Brain (organoid and tissue), 16 donors: ENCODE measurements at places on chromosomes 5 and 9.

DNA sequence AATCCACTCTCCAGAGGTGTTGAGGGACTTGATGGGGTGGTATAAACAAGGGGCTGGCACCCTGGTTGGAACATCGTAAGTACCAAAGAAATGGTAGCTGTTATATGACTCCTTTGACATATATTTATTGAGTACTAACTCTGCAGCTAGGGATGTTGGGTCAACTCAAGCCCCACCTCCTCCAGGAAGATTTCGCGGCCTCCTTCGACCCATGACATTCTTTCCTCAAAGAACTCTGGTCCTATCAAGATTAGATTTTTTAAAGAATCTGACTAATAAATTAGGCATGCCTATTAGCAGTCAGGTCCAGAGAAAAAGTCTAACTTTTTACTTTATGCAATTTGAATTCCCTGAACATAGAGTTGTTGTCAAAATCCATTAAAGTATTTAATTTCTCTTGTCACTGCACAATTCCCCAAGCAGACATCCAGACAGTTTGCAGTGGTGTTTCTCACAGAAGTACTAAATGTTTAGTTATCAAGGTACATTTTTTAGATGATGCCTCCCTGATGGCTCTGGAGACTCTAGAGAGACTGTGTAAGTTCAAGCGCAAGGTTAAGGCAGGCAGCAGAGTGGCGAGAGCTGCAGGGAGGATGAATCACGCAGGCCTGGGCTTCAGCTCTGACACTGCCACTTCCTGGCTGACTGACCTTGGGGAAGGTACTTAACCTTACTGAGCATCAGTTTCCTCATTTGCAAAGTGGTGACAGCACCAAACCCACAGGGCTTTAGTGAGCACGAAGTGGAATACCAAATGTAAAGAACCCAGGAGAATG is 209.6 kb downstream of the TTLL11 start:
- no peak for DNase-seq

DNA sequence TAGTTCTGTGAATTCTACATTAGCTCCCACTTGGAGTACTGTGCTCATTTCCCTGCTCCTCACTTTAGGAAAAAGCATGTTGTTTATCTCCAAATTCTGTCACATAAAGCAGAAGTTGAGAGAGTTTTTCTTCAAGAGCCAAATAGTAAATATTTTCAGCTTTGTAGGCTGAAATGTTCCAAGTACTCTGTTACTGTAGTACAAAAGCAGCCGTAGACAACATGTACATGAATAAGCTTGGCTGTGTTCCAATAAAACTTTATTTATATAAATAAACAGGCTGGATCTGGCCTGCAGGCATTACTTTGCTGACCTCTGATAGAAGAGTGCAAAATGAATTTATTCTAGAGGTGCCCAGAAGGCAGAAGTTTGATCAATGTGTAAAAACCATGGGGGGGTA is 73.0 kb upstream of the AGXT2 start:
- no peak for DNase-seq

DNA sequence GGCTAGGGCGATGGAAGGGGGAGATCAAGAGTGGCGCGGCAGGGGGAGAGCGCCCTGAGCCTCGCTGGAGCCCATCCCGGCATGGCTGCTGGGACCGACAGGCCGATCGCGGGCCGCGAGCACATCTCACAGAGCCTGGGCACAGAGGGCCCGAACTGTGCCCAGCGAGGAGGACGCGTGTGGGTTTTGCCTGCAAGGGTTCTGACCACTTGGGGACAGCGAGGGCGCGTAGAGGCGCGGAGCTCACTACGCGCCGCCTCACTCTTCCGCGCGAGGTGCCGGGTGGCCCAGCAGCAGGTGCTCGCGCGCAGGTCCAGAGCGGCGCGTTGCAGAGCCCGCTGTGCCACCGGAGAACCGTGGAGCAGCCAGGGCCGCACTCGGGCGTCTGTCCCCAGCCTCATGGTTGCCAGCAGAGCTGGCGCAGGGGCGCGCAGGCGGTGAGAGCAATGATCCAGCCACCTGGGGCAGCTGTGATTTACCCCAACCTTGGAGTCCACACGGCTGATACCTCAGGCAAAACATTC is 16.3 kb upstream of the PITX1 start:
- DNase-seq, result no peak

DNA sequence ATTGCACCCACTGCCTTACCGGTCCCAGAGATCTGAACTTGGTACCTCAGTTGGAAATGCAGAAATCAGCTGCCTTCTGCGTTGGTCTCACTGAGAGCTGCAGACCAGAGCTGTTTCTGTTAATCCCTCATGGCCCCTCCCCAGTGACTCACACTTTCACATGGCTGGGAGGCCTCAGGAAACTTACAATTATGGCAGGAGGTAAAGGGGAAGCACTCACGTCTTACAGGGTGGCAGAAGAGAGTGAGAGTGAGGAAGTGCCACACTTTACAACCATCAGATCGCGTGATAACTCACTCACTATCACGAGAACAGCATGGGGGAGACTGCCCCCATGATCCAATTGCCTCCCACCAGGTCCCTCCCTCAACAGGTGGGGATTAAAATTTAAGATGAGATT is 648.5 kb downstream of the MTRR start:
- no peak for DNase-seq

- DNase-seq, result no peak
These were observed 230.5 kb downstream of the ATPSCKMT start for GRCh38 chr5:10019236-10019635.

GRCh38 chr5:149725296-149725695 is 4.8 kb upstream of the PPARGC1B start:
- no peak for DNase-seq

- no peak for DNase-seq
These were observed 7.4 kb downstream of the CTNNA1 start for GRCh38 chr5:138760448-138761110.

DNA sequence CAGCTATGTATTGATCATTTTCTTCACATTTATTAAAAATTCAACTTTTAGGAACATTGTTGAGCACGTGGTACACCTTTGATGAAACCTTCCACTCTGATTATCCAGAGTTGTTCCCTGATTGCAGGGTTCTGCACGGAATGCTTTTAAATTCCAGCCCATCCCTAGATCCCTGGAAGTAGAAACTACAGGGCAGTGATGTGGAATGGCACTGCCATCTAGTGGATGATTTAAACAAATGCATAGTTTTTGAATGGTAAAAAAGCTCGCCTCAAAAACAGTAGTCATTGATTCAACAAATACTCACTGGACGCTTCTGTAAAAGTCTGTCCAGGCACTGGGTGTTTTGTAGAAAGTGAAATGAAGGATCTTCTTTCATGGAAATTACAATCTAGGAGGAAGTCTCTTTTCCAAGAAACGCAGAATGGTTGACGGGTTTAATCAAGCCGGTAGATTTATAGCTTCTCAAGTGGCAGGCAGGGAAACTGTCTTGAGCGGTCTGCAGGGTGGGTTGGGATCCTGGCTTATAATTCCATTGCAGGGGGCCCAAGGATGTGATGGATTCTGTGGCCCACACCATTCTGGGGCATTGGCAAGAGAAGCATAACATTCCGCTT is 118.4 kb downstream of the ARHGAP26 start:
- DNase-seq, result peak; percentile 78

DNA sequence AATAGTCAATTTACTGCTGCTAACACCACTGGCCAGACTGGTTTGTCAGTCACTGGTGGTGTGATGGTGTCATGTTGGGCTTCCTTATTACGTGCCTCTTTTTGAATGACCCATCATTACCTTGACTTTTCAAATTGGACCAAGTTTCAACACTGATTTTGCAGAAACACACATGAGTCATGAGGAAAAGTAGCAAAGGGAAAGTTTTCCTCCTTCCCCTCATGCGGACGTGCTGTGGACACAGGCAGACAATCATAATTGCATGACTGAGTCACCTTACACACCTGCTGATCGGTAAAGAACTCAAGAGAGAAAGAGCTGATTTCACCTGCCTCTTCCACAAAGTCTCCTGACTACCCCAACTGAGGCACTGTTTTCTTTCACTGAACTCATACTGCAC is 324.5 kb downstream of the ARRDC3 start:
- DNase-seq, result no peak

DNA sequence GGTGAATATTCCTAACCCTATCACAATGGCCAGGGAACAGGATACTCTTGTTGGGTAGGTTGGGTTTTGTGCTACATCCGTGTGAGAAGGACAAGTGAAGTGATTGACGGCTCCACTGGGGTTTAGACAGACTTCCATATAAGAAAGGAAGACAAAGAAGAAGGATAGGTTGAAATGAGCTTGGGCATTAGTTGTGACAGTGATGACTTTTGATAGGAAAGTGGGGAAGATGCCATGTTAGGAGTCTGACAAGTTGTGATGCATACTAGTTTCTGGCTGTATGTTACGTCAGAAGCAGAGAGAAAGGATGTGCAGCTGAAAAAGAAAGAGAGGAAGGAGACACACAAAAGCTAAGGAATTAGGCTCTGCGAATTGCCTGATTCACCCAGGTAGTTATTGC is 138.0 kb downstream of the STARD4 start:
- no peak for DNase-seq

DNA sequence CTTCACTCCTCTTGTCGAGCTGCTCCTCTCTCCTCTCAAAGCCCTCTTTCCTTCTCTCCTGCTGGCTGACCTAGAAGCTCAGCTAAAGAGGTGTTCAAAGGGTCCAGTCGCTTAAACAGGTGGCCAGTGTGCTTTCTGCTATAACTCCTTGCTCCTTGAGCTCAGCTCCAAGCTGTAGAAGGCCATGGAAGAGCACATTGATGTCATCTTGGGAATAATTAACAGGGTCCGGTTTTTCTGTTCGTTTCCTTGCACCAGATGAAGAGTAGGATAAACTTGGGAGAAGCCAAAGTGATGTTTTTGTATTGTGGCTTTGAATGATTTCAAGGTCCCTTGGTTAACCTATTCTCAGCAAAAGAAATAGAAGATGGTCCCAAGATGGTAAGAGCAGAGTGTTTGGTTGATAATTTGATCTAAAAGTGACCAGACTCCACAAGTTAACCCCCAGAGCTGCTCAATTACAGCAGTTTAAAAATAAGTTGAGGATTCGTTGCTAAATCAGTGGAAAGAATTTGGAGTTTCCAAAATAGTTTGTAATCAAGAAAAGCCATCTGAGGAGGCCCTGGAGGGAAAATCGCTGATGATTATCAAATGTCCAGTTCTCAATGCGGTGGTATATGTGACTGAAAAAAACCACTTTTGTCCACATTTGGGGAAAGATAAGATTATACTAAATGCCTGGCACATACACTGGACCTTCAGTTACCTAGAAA is 148.1 kb downstream of the DOCK8 start:
- no peak for DNase-seq

DNA sequence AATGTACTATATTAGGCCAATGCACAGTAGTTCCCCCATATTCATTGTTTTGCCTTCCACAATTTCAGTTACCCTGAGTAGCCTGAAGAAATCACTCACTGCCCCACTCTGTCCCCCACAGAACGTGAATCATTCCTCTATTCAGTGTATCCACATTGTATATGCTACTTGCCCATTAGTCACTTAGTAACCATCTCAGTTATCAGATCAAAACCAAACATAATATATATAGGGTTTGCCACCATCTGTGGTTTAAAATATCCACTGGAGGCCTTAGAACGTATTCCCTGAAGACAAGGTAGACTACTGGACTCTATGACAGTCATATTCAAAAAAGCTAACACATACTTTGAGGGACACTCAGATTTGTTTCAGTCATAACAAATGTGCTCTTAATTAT is 465.7 kb upstream of the RGMB start:
- DNase-seq, result no peak

- peak; percentile 73 for DNase-seq
These were observed 111.8 kb downstream of the CARTPT start for GRCh38 chr5:71830681-71831539.

- DNase-seq, result no peak
These were observed 11.0 kb downstream of the ASTN2 start for GRCh38 chr9:117403848-117404247.

DNA sequence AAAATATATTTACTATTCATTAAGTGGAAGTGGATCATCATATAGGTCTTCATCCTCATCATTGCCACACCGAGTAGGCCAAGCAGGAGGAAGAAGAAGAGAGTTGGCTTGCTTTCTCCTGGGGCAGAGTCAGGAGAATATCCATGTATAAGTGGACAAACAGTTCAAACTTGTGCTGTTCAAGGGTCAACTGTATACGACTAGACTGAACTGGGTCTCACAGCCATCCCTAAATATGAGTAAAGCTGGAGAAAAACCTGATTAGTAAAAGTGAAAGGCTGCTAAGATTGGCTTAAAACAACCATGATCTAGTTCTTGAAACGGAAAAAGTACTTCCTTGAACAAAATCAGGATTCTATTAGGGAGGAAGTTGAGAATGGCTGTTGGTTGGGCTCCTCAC is 276.7 kb upstream of the ADRA1B start:
- DNase-seq, result no peak

DNA sequence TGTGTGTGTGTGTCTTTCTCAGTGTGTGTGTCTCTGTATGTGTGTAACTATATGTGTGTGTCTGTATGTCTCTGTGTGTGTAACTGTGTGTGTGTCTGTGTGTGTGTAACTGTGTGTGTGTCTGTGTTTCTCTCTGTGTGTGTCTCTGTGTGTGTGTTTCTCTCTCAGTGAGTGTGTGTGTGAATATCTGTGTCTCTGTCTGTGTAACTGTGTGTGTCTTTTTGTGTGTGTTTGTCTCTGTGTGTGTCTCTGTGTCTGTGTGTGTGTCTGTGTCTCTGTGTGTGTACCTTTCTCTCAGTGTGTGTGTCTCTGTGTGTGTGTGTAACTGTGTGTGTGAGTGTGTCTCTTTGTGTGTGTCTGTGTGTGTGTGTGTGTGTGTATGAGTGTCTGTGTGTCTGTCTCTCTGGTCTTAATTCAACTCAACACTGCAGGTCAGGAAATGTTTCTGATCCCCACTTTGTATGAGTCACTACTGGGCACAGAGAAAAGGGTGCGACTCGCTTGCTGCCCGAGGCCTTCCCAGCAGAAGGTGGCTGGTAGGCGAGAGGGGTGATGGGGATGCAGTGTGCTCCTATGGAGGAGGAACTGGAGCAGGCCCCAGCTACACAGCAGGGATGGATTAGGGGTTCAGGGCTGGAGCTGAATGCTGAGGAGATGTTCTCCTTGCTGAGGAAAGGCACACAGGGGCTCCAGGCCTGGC is 52.1 kb downstream of the NSG2 start:
- DNase-seq, result no peak

DNA sequence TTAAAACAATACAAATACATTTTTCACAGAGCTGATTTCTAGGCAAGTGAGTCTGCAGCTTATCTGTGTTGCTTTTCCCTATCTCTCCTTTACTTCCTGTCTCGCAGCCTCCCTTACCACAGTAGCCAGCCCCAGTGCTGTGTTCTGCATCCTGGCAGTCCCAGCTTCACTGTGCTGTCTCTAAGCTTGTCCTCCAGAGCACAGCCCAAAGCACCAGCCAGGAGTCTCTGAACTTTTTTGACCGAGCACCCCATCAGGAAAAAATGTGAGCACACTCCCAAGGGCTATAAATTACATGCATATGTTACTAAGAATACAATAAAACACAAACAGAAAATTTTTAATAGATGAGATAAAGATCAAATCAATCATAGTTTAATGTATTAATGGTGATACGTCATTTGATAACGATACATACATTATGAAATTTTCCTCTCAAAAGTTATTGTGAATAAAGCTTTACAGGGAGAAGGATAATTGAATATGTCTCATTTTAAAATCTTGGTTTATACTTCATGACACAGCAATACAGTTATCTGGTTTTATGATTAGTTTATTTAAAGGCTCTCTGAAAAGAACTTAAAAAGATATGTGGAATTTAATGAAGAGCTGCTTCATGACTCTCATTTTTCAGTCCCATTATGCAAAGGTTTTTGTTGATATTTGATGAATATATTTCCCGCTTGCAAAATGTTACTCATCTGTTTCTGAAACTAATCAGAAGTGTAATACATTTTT is 7.3 kb upstream of the RHOBTB3 start:
- DNase-seq, result no peak
